ENCODE measurements at places on chromosomes 1 and 21.

GRCh38 chr21:16037421-16037955 lies 307.7 kb downstream of the USP25 start:
- no peak for DNase-seq

- peak; percentile 35 for DNase-seq
Measured at GRCh38 chr1:100538913-100539835, 1.2 kb downstream of the GPR88 start.

- DNase-seq: no peak
Measured at GRCh38 chr1:48175116-48175515, 47.4 kb upstream of the SLC5A9 start.

GRCh38 chr1:46406881-46407608 lies 12.9 kb downstream of the FAAH start:
- DNase-seq: no peak

- DNase-seq: no peak
Measured at GRCh38 chr21:33619726-33620125, 21.8 kb downstream of the CRYZL1 start.

DNA sequence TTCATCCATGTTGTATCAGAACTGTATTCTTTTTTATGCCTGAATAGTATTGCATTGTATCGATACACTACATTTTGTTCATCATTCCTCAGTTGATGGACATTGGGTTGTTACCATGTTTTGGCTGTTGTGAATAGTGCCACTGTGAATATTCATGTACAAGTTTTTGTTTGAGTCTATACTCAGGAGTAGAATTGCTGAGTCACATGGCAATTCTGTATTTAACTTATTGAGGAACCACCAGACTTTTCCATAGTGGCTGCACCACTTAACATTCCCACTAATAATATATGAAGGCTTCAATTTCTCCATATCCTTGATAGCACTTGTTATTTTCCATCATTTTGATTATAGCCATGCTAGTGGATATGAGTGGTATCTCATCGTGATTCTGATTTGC lies 56.2 kb downstream of the ALG6 start:
- DNase-seq: no peak

DNA sequence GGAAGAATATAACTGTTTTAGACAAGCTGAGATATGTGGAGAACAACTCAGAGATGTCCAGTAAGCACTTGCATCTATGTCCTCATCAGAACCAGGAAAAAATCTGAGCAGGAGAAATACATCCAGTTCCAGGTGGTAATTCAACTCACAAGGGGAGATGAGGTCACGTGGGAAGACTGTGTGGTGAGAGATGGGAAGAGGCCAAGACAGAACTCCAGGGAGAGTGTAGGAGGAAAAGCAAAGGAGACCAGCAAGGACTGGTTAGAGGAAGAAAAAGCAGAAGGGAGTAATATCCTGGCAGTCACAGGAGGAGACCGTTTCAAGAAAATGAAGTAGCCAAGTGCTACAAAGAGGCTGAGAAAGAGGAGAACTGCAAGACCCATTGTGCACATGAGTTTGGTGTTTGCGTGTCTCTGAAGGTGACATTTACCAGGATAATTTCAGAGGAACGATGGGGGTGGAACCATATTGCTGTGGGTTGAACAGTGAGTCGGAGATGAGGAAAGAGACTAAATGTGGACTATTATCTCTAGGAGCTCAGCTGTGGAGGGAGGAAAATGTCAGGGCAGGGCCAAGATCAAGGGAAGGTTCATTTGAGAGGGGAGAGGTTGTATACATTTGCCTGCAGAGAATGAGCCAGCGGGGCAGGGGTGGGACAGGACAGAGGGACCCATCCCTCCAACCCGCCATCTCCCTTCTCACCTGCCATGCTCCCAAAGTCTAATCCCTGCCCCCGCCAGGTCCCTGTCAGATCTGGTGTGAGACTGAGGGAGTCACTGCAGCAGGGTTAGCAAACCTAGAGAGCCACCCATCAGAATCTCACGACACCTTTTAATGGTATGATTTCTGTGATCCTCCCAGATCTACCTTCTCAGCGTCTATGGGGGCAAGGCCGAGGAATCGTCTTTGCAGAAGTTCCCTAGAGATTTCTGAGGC lies 24.9 kb downstream of the SUSD4 start:
- no peak for DNase-seq

DNA sequence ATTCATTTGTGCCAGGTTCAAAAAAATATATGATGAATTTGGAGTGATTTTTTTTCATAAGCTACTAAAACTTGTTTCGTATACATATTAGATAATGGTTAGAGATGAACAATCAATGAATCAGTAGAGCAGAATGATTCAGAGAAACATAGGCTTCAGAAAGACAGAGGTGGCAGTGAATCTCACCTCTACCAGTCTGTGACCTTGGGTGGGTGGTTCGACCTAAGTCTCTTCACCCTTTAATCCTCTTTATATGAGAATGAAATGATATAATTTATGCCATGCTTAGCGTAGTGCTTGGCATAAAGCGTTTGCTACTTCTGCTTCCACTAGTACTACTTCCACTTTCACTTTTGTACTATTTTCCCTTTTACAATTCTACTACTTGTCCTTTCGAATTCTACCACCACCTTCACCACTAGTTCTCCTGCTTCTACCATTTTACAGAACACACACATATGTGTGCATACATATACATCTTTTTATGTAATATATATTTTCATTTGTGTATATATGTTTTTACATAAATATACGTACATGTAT lies 45.1 kb downstream of the FYB2 start:
- no peak for DNase-seq

DNA sequence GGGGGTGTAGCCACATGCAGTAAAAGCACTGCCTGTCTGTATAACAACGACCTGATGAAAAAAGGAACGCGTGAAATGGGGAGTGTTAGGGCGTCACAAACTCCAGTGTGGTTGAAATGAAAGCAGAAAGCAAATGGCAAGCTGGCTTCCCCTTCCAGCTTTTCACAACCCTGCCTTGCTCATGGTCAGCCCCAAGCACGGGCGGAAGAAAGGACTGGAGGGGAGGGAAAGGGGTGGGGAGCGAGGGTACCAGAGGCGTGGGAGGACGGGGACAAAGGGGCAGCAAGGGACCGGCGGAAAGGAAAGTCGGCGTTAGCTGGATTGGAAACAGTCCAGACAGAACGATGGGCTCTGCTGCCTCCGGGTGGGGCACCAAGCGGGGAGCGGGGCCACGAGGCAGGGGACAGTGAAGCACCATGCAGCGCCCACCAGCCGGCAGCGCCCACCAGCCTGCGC lies 9.6 kb downstream of the VPS26C start:
- no peak for DNase-seq

- DNase-seq: no peak
Measured at GRCh38 chr1:10489291-10490055, 14.7 kb downstream of the PEX14 start.

GRCh38 chr21:37618081-37618480 lies 251.5 kb downstream of the DYRK1A start:
- no peak for DNase-seq

DNA sequence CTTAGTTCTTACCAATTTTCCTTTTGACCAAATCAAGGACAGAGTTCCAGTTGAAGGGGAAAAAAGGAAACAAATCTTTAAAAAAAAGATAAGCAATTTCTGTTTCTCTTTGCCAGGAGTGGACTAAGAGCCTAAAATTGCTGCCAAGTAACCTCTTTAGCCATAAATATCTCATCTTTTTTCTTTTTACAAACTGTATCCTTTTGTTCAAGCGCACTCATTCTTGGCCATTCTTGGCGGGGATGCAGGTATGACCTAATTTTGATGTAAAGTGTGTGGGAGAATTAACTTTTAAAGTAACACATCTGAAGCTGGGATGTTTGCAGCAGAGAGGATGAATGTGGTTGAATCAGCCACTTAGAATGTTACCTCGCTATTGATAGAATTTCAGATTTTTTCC lies 13.4 kb upstream of the KIF1B start:
- no peak for DNase-seq

DNA sequence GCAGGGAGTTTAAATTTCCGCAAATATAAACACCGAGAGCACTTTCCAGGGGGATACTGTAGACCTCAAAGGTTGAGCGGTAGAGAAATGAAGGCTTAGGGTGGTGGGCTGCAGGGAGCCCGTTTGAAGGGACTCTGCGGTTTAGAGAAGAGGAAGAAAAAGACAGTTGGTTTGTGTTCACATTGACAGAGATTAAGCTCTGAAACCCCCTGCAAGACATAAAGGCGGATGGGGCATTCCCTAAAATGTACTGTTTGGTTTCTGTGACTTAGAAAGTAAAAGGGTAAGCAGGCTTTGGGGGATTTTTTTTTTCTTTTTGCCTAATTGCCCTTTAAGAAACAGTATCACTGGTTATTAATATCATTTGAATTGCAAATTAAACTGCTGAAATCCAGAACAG lies 1.3 kb downstream of the KAZN start:
- DNase-seq: no peak

DNA sequence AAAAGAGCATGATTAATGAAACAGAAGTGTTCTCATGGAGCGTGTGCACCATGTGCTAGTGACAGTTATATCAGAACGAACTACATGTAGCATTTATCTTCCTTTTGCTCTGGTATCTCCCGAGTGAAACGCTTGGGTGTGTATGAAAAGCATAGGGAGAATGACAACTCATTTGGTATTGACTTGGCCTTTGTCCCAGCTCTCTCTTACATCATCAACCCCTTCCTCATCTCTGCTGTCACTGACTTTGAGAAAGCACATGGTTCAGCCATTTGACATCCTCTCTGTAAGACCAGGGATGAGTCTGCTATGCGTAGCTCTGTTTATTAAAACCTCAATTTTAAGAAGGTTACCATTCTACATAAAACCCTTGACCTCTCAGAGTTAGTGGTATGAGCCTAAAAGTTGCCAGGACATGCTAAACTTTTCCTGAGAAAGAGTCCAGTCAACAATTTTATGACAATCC lies 201.0 kb downstream of the NRIP1 start:
- DNase-seq: no peak

Data from NCI-H345 (cell line).